ENCODE measurements at places on chromosomes 4 and X. TPM values are rescaled to one million over a fixed set of nuclear protein-coding genes. Genes with fewer than 3 reads are reported as not detected.

Gene LNX1
- 0.06 TPM for total RNA-seq

Gene LPAR4
- not detected for total RNA-seq

Gene LONRF3
- 2.8 TPM for total RNA-seq

Gene AFF2
- not detected for total RNA-seq

Gene PCDH7
- 0.17 TPM for total RNA-seq

Gene SCML2
- 9.8 TPM for total RNA-seq

Gene HMGB3
- 139 TPM for total RNA-seq

Gene RTL9
- total RNA-seq: 0.16 TPM

Gene RHOXF2
- not detected for total RNA-seq

Gene UGT8
- total RNA-seq: 0.14 TPM

Gene UNC5C
- not detected for total RNA-seq

Gene TMPRSS11D
- total RNA-seq: not detected

Gene AKAP14
- total RNA-seq: not detected

Gene MAGEA8
- not detected for total RNA-seq

Gene GPR82
- total RNA-seq: not detected

Gene IRS4
- not detected for total RNA-seq

Gene SOX3
- not detected for total RNA-seq

Gene SPANXA2
- not detected for total RNA-seq

Gene AKAP4
- 0.14 TPM for total RNA-seq

Gene ASB9
- 26.5 TPM for total RNA-seq

Gene BEX5
- total RNA-seq: not detected

Gene CTAG1A
- total RNA-seq: not detected
